Left renal pelvis (tissue), 4 donors: ENCODE measurements at places on chromosomes 16 and 17.

- no peak for DNase-seq
Observed at GRCh38 chr16:68642436-68643101, 2.5 kb upstream of the CDH3 start.

- no peak for DNase-seq
Observed at GRCh38 chr17:77736721-77737120, 221.8 kb upstream of the TNRC6C start.

GRCh38 chr16:70434484-70435260, 4.2 kb downstream of the ST3GAL2 start:
- DNase-seq: no peak

GRCh38 chr16:14505846-14506245, 124.2 kb downstream of the PARN start:
- DNase-seq: no peak

DNA sequence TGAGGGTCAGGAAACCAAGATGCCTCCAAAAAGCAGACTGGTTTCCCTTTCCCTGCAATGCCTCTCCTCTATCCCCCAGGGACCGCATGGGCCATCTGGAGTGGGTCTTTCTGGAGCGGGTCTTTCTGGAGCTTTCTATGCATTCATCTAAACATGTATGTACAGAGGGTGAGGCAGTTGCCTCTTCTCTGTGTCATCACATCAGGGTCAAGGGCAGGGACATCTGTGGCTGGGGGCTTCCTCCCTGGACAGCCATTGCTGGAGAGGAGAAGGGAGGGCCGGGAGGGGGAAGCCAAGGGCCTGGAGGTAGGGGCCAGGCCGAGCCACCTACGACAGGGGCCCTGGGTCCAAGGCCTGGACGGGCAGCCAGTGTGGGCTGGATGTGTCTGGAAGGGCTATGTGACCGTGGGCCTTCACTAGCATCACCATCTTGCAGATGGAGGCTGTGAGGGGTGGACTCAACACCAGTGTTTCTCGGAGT, 840 bp downstream of the ADCY7 start:
- no peak for DNase-seq

GRCh38 chr16:72664056-72664508, 383.8 kb downstream of the ZFHX3 start:
- DNase-seq: no peak

GRCh38 chr16:11063448-11064201, 119.3 kb downstream of the CLEC16A start:
- no peak for DNase-seq
